ENCODE measurements at places on chromosomes 5 and 9.
A peak's percentile ranks its signal among the peaks of the same experiment; 100 is the strongest.

GRCh38 chr9:35338561-35339274, 151.2 kb upstream of the RUSC2 start:
- DNase-seq = no peak

- DNase-seq = peak; percentile 38
These were observed 42.4 kb downstream of the PAX5 start for GRCh38 chr9:36991516-36992134.

- peak; percentile 30 for DNase-seq
These were observed 88.2 kb upstream of the CLINT1 start for GRCh38 chr5:157947156-157947555.

DNA sequence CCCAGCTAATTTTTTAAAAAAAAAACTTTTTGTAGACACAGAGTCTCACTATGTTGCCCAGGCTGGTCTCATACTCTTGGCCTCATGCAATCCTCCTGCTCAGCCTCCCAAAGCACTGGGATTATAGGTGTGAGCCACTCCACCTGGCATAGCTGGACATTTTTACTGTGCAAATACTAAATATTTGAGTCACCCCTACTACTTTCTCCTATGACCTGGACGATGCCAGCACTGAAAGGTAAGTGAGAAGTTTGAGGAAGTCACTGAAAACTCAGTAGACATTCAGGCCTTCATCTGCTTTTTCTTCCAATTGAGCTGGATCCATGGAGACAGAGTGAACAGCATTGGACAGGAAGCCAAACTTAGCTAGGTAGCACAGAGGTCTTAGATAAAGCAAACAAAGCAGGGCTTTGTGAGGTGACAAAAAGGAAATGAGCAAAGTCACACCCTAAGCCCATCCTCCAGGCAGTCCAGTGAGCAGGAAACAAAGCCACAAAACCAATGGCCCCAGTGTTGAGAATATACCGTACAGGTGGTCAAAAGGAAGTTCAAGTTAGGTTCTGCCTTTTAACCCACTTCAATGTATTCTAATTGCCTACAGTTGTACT, 192.6 kb upstream of the RASA1 start:
- DNase-seq = peak; percentile 85

- DNase-seq = no peak
These were observed 291.7 kb downstream of the TRPM3 start for GRCh38 chr9:70829591-70830265.

GRCh38 chr9:34957492-34958410, at the start of gene PHF24:
PHF24 (plus strand) TSS chr9:34958285; CDS start chr9:34971299, 13,014 bp downstream.
- no peak for DNase-seq

- no peak for DNase-seq
These were observed 54.4 kb upstream of the RUFY1 start for GRCh38 chr5:179495906-179496455.

GRCh38 chr9:120284821-120285220, 295.1 kb downstream of the CDK5RAP2 start:
- DNase-seq = peak; percentile 11

DNA sequence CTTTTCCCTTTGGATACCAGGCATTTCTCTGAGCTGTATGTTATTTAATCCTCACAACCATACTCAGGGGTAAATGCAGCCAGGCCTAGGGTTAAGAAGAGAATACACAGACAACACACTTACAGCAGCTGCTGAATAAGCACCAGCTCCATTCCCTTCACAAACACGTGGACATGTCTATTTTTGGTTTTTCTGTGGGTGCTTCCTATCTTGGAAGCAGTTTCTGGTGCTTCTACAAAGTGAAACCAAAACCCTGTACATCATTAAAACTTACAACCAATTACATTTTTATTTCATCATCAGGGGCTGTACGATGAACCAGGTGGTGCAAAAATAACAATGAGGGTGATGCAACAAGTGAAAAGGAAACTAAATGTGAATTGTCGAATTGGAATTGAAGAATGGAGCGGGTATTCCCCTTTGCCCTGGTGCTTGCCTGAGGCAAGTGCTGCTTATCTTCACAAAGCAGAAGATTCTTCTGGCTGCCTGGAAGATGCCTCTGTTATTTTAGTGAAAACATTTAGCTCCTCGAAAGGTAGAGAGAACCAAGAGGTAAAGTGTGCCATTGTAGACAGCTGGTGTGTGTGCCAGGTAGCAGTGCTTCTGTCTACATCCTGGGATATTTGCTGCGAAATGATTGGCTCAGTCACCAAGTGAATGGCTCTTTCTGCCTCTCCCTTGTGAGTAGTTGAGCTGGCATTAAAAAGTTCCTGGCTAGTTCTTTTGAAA, 18.6 kb upstream of the IFNB1 start:
- DNase-seq = peak; percentile 42

All from HT1080 (cell line).